Thymus (tissue), 14 donors: ENCODE measurements at places on chromosomes 3 and 15.

DNA sequence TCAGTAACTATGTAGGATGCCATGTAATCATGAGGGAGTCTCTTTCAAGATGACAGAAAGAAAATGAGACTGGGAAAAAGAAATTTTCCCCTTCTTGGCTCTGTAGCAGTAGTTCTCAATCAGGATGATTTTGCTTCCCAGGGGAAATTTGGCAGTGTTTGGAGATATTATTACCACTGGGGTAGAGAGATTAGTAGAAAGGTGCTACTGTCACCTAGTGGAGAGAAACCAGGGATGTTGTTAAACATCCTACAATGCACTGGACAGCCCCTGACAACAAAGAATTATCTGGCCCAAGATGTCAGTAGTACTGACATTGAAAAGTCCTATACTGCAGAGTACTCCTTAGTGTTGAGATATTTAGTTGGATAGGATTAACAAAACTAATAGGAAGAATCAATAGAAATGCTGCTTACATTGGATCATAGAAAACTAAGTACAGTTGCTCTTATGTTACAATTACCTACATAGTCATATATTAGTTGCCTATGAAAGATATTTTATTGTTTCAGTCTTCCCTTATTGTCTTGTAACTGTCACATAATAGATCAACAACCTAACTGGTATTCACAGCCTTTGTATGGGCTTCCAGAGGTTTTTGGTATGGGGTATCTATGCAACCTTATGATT lies 433.3 kb downstream of the RAP2B start:
- H3K4me3 ChIP-seq: no peak overlapping the region
- H3K36me3 ChIP-seq: no peaks in the 10 kb centered on the region
- no peaks in the 10 kb centered on the region for H3K4me1 ChIP-seq
- DNase-seq: peak; percentile 16

GRCh38 chr3:51720292-51721061 lies 13.6 kb downstream of the GRM2 start:
- no peaks in the 10 kb centered on the region for H3K36me3 ChIP-seq
- H3K4me3 ChIP-seq: no peak overlapping the region
- no peaks in the 10 kb centered on the region for H3K27me3 ChIP-seq
- no peaks in the 10 kb centered on the region for H3K4me1 ChIP-seq
- H3K27ac ChIP-seq: no peak overlapping the region
- DNase-seq: no peak

- H3K27me3 ChIP-seq: no peaks in the 10 kb centered on the region
- no peaks in the 10 kb centered on the region for H3K4me1 ChIP-seq
- no peak for DNase-seq
- no peak overlapping the region for H3K4me3 ChIP-seq
These were observed 637.9 kb downstream of the PLOD2 start for GRCh38 chr3:145522893-145523651.

GRCh38 chr15:42056934-42057798 lies 36.3 kb upstream of the PLA2G4E start:
- no peaks in the 10 kb centered on the region for H3K36me3 ChIP-seq
- H3K27ac ChIP-seq: peak overlapping the region; percentile 62
- H3K4me1 ChIP-seq: peaks cover 11% of the 10 kb centered on the region
- peaks cover 24% of the 10 kb centered on the region for H3K27me3 ChIP-seq
- H3K4me3 ChIP-seq: peak overlapping the region; percentile 26

DNA sequence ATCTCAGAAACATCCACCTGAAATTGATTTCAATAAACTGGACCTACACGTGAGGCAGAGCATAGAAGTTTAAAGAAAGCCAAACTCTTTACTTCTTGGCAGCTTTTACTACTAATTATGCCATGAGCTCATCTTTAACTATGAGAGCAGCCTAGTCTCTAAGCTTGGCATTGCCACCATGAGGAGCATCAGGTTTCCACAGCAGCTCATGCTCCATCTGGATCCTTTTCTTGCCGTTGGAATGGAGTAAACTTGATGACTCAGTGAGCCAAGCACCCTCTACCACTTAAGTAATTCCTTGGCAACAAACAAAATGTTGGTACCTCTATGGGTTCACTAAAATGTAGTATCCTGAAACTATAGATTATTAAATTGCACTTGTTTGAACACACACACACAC lies 583.2 kb downstream of the EPHA3 start:
- no peaks in the 10 kb centered on the region for H3K27me3 ChIP-seq
- no peaks in the 10 kb centered on the region for H3K4me1 ChIP-seq
- no peak overlapping the region for H3K27ac ChIP-seq
- H3K36me3 ChIP-seq: no peaks in the 10 kb centered on the region
- H3K4me3 ChIP-seq: no peak overlapping the region
